ENCODE measurements at places on chromosomes 7 and 10.

DNA sequence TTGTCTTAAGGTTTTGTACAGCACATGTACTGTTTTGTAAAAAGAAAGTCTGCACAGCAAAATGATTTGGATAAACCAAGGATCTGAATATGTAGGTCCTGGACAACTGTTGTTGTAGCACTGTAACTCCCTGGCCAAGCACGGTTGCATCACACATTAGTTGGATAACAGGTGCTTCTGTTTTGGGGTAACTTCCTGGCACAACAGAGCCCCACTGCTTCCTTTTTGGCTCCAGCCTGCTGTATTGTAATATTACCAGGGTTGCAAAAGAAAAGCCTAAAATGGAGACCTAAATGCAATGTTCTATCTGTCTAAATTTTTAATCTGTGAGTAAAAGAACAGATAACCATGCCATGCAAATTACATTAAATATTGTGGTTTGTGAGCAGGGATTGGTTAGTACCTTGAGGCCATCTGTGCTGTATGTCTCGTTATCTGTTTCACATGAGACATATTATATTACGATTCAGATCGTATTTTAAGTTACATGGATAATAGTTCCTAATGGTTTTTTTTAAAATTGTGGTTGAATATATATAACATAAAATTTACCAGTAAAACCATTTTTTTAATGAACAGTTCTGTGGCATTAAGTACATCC is 27.5 kb upstream of the WAC start:
- no peak for DNase-seq

- no peak for DNase-seq
These were observed 45.8 kb downstream of the FKBP6 start for GRCh38 chr7:73373741-73374140.

- no peak for DNase-seq
These were observed 24.5 kb upstream of the RHEB start for GRCh38 chr7:151544183-151544582.

DNA sequence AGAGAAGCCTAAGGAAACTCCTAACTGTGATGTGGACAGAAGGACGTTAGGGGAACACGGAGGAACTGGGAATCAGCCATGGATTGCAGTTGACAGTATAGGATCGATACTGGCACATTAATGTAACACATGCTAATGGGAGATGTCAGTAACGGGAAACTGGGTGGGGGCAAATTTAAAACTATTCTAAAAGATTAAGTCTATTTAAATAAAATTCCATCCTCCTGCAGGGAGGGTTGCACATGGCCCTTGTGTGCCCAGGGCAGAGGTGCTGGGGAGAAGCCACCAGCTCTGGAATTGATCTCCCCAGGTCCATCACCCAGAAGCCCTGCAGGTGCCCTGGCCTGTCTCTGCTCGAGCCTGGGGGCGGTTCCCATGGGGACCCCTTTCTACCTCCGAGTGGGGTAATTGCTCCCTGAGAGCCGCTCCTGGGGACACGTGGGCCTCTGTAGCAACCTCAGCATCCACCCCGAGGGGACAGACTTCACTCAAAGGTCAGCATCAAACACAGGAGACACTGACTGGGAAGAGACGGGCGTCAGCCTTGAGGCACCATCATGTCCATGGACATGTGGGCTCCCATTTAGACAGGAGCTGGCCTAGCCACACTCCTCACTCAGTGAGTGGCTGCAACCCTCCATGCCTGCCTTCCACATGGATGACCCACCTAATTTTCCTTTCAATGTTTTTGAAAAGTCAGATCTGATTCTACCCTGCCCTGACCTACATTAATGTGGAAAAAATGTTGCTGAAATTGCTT is 21.1 kb downstream of the SCART1 start:
- DNase-seq = no peak

DNA sequence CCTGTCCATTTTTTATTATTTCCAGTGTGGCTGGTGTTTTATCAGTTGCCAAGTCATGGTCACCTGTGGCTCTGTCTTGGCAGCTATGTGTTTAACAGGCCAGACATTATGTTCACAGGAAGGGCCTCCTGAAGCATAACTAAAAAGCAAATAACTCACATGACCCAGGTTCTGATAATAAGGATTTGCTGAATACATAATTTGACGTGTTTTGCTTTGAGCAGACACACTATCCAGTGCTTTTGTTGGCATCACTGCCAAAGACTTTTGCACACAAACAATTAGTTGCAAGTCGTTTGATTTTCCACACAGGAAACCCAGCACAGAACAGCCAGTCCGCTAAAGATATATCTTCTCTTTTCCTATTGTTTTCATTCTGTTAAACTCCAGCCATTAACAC is 173.6 kb downstream of the ARL4A start:
- peak; percentile 49 for DNase-seq

DNA sequence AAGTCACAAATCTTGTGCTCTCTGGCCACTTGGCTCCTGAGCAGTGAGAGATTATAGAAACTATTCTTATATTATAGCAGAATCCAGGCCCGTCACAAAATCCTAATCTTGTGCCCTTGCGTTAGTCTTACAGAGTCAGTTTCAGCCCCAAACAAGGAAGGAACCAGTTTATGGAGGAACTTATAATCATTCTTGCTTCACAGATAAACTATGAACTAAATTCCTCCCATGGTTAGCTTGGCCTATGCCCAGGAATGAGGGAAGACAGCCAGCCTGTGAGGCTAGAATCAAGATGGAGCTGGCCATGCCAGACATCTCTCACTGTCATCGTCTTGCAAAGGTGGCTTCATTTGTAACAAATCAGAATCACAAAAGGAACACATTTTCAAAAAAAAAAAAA is 199.7 kb upstream of the PITRM1 start:
- no peak for DNase-seq

DNA sequence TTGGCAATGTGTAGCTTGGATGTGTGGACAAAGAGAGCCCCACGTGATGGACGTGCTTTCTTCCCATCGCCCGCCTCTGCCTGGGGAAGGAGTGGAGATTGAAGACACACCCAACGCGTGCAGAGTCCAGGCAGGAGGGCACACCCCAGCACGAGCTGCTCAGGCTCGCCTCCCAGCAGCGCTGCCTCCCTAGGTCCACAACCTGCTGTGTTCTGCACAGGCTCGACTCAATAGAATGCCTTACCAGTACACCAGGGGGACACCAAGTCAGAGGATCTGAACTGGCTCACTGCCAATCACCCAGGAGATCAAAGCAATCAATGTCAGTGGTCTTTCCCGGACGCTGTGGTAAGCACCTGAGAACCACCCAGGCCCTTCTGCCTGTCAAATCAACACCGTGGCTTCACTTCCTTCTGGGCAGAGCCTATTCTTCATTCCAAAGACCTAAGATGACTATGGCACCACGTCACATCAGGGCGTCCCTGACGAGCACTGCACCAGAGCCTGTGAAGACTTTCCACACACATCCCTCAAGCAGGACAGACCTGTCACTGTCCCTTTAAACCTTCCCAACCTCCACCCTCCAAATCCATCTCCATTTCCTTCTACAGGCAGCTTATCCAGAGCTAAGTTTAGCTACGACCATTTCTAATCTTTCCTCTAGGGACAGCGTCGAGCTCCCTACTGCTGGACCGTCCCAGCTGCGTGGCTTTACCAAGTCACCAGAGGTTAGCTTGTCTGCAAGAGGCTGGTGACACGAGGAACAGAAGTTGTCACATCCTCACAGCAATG is 72.3 kb downstream of the AMZ1 start:
- no peak for DNase-seq

GRCh38 chr10:34814223-34814912 is 728 bp downstream of the PARD3 start:
- DNase-seq = no peak

DNA sequence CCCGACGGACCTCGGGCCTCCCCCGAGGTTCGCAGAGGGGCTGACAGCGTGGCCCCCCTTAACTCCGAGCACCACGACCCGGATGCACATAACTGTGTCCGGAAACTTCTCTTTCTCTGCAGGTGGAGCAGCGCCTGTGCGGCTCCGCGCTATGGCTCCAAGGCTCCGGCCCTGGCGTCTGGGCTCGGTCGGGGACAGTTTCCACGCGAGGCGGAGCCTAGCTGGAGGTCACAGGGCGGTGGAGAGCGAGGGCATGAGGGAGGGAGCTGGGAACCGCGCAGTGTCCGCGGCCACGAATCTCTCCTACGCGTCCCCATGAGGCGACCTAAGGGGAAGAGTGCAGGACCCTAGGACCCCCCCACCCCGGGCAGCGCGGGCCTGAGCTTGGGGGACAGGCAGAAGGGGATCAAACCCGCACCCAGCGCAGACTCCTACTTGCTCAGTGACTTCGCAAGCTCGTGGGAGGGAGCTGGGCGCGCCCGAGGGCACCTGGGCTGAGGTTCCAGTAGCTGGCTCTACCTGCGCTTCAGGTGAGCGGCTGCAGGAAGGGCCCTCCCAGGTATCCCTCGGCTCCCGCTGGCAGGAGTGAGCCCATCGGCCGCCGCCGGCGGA is 8.6 kb upstream of the MNX1 start:
- no peak for DNase-seq

- no peak for DNase-seq
These were observed 3.2 kb upstream of the SUPV3L1 start for GRCh38 chr10:69176823-69177222.

GRCh38 chr7:91850455-91850854 is 30.0 kb downstream of the MTERF1 start:
- no peak for DNase-seq

- no peak for DNase-seq
These were observed 66.4 kb downstream of the CDC123 start for GRCh38 chr10:12262278-12262981.

DNA sequence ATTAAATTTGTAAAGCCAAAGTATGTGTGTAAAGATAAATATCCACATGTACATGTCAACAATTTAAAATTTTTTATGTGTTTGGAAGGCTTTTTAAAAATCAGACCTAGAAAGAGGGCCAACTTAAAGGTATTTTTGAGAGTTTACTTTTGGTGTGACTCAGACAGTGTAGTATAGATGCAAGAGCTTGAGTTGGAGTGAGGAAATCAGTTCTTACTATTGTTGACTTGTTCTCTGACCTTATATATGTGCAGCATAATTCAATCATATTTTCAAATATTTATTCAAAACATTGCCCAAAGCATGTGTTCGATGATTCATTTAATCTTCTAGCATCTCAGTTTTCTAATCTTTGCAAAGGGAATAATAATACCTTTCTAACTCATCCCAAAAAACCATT is 243.7 kb upstream of the PRKCQ start:
- no peak for DNase-seq

GRCh38 chr7:94348142-94348541 is 46.6 kb upstream of the COL1A2 start:
- peak; percentile 82 for DNase-seq

- no peak for DNase-seq
These were observed 328.1 kb downstream of the LHFPL3 start for GRCh38 chr7:104656467-104656866.

GRCh38 chr10:75651417-75651816 is 220.0 kb downstream of the LRMDA start:
- no peak for DNase-seq

GRCh38 chr10:102408728-102409603 is 9.6 kb downstream of the PSD start:
- DNase-seq = no peak

DNA sequence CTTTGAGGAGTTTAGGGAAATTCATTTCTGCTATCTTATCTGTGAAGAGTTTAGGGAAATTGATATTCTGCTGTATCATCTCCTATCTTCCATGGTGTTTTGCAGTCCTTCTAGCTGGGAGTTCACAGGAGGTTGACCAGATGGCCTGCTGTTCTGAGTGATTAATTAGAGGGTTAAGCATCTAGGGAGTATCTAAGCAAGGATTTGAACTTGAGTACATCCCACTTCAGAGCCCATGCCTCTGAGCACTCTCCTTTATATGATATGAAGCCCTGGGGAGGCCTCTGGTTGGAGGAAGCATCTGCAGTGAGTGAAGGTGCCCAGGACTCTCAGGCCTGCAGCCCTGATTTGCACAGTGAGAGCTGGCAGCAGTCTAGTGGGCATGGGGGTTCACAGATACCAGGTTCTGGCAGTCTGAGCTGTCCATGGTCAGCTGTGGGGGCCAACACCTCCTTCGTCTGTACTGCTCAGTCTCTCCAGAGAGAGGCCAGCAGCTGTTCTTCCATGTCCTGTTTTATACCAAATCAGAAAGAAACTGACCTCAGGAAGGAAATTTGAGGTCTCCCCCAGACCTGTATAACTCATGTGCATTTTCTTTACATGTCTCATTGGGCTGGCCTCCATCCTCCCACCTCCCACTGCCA is 156.9 kb downstream of the PLCE1 start:
- DNase-seq = no peak

- DNase-seq = no peak
These were observed 819.1 kb downstream of the GRID1 start for GRCh38 chr10:85547460-85548023.
